CD4-positive, alpha-beta T cell treated with Interleukin-15 for 1 hour (primary cell): ENCODE measurements at places on chromosomes 2 and 18.
A peak's percentile ranks its signal among the peaks of the same experiment; 100 is the strongest.

GRCh38 chr2:132620115-132620514 is 49.9 kb downstream of the LYPD1 start:
- DNase-seq = no peak

DNA sequence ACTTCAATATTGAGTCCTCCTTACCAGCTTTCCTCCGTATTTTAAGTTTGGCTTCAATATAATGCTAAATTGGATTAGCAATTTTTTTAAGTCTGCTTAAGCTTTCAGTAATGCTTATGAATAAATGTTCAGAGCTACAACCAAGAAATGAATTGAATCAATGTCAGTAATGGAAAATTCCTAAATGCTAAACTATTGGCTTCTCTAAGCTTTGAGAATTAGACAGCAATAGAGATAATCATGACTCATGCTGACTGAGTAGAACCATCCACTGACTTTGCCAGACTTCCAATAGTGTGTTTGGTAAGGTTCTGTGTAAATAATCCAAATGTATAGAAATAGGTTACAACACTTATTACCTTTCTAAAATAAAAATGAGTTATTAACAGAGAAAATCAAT is 8.9 kb upstream of the PDE1A start:
- no peak for DNase-seq

- DNase-seq = no peak
These were observed 273.6 kb upstream of the NCKAP5 start for GRCh38 chr2:133841900-133842299.

GRCh38 chr18:55584201-55584600 is 3.8 kb downstream of the TCF4 start:
- DNase-seq = no peak

- no peak for DNase-seq
These were observed 935.0 kb downstream of the TRIB2 start for GRCh38 chr2:13651684-13652131.

- DNase-seq = no peak
These were observed 49.7 kb downstream of the TGFA start for GRCh38 chr2:70503896-70504295.

DNA sequence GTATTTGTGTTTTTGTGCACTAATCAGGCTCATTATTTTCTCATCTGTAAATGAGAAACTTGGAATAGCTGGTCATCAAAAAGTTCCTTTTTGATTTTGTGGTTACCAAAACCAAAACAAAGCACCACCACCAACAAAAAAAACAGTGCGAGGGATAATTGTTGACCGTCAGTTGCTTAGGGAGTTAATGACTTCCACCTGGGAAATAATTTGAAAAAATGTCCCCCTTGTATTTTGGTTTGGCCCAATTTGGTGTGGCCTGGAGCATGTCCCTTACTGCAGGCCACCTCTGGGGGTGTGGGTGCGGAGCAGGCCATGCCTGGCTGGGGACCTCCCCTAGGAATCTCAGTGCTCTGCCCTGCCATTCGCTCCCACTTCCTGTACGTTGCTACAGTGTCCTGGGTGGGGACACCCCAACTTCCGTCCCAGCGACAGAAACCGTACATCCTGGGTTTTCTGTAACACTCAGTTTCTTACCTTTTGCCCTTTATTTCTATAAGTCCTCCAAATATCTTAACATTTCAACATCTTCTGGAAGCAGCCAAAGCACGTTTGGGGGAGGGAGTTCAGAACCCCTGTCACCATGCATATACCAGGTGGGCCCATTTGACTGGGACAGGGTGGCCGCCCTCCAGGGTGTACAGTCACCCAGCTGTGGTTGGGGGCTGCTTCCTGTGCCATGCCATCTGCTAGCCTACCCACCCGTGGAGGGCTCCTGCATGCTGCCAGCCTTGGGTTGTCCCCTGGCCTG is 31.3 kb downstream of the NCK2 start:
- DNase-seq = peak; percentile 82

DNA sequence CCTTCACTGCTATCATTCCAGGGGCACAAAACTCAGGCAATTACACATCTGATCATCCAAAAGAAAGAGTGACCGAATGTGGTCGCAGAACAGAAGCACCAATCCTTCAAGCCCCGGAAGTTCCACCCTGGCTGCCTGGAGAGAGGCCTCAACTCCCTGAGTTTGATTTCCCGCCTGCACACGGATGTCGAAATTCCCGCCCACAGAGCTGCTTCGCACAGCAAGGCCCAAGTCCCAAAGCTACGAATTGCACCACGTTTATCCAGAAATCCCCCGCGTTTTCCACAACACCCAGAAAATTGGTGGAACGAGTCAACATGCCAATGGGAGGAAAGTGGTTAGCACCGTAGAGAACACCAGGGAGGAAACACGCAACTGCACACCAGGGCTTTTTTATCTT is 445.4 kb downstream of the EIPR1 start:
- no peak for DNase-seq

DNA sequence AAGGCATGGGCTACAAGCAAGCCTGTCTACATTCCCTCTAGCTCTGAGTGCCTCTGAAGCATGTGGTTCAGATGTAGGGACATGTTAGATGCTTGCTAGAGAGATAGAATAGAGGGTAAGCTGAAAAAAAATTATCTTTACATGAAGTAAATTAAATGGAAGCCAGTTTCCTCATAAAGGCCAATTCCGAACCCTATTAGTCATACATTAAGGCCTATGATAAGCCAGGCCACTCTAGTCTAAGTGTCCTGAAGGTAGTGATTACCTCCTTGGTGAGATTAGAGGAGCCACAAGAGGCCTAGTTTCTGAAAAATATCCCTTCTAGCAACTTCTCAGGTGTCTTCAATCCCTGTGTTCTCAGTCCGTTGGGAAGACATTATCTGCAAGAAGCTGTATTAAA is 72.4 kb upstream of the NPAS2 start:
- DNase-seq = no peak

DNA sequence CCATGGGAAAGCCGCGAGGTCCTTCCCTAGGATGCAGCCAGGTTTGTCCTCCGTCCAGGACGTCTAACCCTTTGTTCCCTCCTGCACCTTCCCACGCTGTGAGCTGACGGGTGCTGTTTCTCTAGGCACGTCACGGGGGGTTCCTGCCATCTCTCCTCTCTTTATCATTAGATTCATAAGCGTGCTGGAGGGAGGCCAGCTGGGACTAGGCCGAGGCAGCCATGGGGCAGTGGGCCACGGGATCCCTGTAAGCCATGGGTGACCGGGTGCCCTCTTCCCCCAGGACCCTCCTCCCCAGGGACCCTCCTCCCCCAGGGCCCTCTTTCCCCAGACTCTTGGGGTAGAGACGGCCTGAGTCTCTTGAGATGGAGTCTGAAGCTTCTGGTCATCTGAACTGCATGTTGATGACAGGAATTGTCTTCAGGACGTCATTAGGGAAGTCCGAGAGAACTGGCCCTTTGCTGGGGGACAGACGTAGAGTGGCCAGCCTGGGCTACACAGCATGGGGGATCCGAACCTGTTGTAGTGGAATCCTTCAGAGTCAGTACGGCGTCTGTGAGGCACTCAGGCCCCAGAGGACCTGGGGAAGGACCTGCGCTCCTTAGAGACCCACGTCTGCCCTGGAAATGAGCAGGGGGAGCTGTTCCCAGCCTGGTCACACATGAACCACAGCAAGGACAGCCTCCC is 108.1 kb downstream of the TPO start:
- no peak for DNase-seq

GRCh38 chr18:59448546-59448945 is 89.5 kb upstream of the LMAN1 start:
- no peak for DNase-seq

DNA sequence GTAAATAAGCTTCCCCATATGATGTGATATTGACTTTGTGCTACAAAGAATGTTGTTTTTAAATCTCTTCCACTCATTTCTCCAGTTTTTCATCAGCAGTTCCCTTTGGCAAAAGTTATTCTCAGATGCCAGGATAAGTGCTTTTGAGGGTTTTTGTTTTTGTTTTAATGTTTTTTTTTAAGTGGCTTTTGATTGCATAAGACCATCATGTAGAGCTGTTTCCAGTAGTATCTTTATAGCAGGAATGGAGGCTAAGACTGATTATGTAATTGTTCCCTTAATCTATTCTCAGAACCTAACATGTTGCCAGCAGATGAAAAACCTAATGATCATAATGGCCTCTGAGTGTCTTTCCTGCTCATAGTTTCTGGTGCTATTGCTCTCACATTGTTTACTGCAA is 77.9 kb downstream of the CABLES1 start:
- no peak for DNase-seq

- no peak for DNase-seq
These were observed 282.9 kb upstream of the TNP1 start for GRCh38 chr2:217142649-217143266.

DNA sequence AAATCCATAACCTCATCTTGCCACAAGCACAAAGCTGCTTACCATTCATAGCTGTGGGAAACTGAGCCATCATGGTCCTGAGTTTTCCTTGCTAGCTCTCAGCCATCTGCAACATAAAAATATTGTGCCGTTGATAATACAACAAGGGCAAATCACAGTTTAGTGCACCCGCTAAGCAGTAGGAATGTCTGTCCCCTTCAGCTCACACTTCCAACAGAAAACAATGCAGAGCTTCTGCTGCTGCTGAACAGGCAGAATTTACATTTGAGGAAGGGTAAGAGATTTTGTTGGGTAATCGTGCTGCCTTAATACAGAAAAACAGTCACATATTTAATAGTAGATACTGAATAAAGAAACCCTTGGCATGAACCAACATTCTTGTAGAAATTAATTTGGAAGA is 32.3 kb downstream of the ITSN2 start:
- DNase-seq = no peak

DNA sequence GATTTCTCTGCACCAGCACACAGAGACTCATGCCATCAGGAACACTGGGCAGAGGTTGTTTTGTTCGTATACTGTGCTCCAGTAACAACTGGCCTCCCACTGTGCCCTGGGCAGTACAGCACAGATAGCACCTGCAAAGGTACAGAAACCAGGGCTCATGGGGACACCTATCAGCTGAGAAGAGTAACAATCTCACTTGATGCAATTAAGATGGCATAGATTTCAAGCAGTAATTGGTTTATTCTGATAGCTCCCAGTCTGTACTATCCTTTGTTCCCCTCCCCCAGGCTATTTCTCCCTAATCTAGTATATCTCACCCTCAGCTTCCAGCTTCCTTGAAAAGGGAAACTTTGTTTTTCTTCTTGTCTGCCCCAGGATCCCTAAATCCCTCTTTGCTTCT is 343.9 kb upstream of the MMADHC start:
- DNase-seq = no peak

- no peak for DNase-seq
These were observed 107.8 kb downstream of the MBD2 start for GRCh38 chr18:54116541-54117257.

DNA sequence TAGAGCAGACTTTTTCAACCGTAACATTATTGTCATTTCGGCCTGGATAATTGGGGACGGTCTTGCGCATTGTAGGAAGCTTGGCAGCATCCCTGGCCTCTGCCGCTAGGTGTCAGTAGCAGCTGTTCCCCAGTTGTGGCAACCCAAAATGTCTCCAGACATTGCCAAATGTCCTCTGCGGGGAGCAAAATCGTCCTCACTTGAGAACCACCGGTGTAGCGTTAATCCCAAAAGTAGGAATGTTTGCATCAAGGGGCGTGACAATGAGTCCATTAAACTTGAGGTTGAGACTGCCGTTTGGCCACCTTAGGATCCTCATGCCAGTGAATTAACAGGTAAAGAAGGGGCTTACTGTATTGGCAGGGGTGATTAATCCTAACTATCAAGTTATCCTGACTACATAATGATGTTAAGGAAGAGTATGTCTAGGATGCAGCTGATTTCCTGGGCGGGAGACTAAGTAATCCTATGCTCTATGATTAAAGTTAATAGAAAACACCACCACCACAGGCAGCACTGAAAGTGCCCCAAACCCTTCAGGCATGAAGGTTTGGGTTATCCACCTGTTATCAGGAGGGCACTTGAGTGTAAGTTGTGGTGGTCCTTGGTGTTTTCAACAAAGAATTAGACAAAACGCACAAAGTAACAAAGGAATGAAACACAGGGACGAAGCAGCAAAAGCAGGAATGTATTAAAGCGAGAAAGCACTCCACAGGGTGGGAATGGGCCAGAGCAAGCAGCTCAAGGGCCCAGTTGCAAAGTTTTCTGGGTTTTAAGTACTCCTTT is 4.9 kb upstream of the ZC3H8 start:
- peak; percentile 78 for DNase-seq

GRCh38 chr2:62054029-62054791 is 141.7 kb upstream of the B3GNT2 start:
- DNase-seq = no peak

- DNase-seq = no peak
These were observed 282.2 kb upstream of the SOX11 start for GRCh38 chr2:5409898-5410381.

GRCh38 chr2:130187268-130187667 is 5.2 kb downstream of the MZT2B start:
- no peak for DNase-seq

GRCh38 chr18:79569720-79570119 is 109.9 kb upstream of the CTDP1 start:
- peak; percentile 13 for DNase-seq

DNA sequence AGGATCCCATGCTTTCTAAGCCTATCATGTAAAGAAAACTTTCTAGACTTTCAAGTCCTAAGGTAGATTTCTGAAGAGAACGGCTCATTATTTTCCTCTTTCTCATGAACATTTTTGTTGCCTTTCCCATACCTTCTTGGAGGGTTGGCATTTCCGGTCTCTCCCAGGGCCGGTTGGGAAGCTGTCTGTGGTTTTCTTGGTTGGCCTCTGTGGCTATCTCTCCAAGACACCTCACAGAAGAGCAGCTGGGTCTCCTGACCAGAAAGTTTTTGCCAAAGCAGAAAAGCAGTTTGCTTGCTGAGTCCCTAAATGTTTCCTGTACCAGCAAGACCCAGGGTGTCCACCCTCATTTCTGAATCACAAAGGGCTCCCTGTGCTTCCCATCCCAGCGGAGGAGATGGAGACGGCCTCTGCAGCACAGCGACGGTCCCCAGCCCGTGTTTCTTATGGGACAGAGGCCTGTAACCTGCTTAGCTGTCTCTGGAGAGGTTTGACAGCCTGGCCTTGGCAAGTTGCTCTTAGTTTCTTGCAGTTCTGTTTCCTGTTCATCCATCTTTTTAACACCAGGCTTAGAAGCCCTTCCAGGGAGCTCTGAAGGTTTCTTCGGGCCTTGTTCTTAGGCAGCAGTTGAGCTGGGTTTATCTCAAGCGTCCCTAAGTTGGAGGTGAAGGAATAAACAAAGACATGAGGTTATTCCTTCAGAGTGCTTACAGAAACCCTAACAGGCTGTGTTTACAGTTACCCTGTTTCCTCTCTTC is 39.8 kb downstream of the GREB1 start:
- DNase-seq = no peak

GRCh38 chr2:141313972-141314371 is 816.8 kb downstream of the LRP1B start:
- DNase-seq = no peak

DNA sequence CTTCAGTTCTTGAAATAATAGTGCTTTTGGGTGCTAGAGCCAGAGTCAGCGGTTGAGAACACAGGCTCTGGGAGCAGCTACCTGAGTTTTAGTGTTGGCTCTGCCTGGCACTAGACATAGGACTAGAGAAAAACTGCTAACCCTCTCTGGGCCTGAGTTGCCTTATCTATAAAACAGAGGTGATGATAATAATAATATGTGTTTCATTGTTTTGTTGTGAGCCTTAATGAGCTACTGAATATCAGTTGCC is 391.7 kb downstream of the PTPRM start:
- no peak for DNase-seq
